BJ (cell line): ENCODE measurements at places on chromosomes 6 and 20. TPM values are rescaled to one million over a fixed set of nuclear protein-coding genes. Genes with fewer than 3 reads are reported as not detected.

DNA sequence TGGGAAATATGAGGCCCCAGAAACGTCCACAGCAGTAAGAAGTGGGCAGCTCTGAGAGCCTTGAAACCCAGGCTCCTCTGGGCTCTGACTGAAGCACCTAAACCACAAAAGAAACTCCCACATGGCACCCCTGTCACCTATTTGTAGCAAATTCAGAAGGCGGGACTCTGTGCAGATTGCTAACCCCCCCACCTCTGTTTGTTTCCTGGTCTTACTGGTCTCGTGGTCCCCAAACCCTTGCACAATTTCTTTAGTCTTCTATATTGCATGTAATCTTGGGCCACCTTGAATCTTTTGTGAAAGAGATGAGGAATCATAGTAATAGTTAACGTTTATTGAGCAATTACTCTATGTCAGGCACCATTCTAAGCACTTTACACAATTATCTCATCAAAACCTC is 154.3 kb downstream of the PREX1 start:
- no peak for DNase-seq

GRCh38 chr20:59376109-59376841 is 75.9 kb downstream of the EDN3 start:
- no peak for DNase-seq

- no peak for DNase-seq
These were observed 59.2 kb downstream of the KCNS1 start for GRCh38 chr20:45041464-45042337.

- DNase-seq, result no peak
These were observed 170.3 kb upstream of the SNX9 start for GRCh38 chr6:157652601-157653363.

GRCh38 chr6:111462770-111463391 is 20.1 kb downstream of the REV3L start:
- DNase-seq, result no peak

DNA sequence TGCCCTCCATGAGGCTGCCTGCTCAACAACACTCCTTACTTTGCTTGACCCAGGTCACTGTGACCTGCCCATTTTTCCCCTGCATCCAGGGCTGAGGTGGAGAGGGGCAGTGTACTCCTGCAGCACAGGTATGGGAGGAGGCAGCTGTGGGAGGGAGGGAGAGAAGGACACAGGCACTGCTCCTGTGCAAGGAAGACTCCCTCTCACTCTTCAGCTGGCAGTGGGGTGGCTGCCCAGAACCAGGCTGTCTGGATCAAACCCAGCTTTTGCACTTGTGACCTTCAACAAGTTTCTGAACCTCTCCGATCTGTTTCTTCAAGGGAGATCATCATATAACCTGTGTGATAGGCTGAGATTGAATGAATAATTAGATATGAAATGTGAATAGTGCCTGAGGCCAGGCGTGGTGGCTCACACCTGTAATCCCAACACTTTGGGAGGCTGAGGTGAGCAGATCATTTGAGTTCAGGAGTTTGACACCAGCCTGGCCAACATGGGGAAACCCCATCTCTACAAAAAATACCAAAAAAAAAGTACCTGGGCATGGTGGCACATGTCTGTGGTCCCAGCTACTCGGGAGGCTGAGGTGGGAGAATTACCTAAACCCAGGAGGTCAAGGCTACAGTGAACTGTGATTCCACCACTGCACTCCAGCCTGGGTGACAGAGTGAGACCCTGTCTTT is 14.1 kb downstream of the TGIF2 start:
- DNase-seq, result no peak

- DNase-seq, result no peak
These were observed 419.2 kb upstream of the MMS22L start for GRCh38 chr6:97702248-97702647.

DNA sequence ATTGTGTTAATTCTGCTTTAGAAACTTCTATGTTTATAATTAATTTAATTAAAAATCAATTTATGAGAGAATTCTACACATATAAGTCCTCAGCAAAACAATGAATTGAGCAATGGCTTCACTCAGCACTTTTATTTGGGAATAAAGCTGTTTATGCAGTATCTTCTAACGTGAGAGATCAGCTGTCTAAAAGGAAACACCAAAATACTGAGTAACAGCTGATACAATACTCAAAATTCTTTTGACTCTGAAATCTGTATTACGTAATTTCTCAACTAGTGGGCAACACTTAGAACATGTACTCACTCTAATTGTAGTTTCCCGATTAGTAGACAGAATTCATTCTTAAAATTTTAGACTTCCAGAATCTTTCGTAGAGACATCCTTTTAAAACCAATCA is 49.8 kb downstream of the MAP3K7 start:
- peak; percentile 12 for DNase-seq

- no peak for DNase-seq
These were observed 280.4 kb downstream of the PTPRK start for GRCh38 chr6:128240024-128240428.

GRCh38 chr6:161949531-161949930 is 675.7 kb upstream of the AGPAT4 start:
- DNase-seq, result no peak

DNA sequence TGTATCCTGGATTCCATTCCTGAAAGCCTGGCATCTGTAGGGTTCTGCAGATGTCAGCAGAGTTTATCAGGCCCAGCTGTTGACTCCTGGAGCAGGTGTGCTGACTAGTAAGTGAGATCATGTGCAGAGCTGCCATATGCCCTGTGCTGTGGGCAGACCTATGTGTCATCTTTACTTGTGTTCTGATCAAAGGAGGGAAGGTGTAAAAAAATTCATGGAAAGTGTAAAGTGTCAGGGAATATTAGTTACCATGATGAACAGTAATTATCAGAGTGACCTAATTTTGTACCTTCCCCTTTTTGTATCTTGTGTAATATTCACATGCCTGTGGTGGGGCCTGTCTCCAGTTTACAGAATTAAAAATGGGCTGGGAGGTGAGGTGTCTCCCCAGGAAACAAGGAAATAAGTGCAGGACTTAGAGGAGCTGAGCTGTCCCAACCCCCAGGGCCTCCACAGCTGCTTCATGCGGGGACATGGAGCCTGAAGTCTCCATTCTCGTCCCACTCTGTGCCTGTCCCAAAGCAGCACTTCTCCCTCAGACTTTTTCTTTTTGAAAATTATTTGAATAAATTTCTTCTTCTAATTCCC is 148.2 kb upstream of the GGTLC1 start:
- DNase-seq, result no peak

DNA sequence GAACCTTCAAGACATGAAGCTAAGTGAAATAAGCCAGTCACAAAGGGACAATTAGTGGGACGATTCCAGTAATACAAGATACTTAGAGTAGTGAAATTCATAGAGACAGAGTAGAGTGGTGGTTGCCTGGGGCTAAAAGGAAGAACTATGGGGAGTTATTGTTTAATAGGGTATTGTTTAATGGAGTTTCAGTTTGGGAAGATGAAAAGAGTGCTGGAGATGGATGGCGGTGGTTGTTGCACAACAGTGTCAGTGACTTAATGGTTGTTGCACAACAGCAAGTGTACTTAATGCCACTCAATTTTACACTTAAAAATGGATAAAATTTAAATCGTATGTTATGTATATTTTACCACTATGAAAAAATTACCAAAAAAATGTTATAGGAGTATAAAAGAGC is 209.7 kb upstream of the TENT5A start:
- DNase-seq, result no peak

DNA sequence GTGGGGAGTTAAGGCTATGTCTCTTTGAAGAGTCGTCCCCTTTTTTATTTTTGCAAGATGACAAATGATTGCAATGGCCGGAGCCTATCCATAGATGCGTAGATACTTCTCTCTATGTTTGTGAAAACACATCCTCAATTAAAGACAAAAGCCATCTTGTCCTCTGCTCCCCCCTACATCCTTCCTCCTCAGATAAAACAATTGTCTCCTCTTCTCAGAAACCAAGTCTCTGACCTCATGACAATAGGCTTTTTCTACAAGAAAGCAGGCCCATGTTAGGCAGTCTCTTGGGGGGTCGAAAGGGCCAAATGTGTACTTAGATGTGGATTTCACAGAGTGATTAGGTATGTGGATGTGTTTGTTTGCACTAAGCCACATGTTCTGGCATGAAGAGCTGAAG is 51.1 kb upstream of the SSTR4 start:
- DNase-seq, result no peak

GRCh38 chr6:158668707-158669103 is 18.9 kb downstream of the SYTL3 start:
- no peak for DNase-seq

- no peak for DNase-seq
These were observed 13.5 kb upstream of the ZNF391 start for GRCh38 chr6:27374824-27375612.

DNA sequence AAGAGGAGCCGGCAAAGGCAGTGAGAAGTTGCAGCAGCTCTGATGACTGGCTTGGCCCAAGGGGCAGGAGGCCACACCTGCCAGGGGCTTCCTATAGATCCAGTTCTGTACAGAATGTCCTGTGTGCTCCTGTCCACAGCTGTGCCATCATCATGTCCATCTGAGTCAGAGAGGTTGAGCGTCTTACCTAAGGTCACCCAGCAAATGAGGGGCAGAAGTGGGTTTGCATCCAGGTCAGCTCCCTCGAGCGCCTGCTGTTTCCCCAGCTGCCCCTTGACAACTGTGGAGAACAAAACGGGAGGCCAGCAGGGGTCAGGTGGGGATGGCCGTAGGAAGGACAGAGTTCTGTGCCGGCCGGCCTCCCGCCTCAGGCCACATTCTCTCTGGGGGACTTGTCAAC is 47.6 kb downstream of the DLGAP4 start:
- DNase-seq, result no peak

GRCh38 chr20:31811796-31812728 is 7.1 kb upstream of the MYLK2 start:
- no peak for DNase-seq

GRCh38 chr6:26235302-26235670 is 129.7 kb upstream of the BTN3A2 start:
- no peak for DNase-seq

DNA sequence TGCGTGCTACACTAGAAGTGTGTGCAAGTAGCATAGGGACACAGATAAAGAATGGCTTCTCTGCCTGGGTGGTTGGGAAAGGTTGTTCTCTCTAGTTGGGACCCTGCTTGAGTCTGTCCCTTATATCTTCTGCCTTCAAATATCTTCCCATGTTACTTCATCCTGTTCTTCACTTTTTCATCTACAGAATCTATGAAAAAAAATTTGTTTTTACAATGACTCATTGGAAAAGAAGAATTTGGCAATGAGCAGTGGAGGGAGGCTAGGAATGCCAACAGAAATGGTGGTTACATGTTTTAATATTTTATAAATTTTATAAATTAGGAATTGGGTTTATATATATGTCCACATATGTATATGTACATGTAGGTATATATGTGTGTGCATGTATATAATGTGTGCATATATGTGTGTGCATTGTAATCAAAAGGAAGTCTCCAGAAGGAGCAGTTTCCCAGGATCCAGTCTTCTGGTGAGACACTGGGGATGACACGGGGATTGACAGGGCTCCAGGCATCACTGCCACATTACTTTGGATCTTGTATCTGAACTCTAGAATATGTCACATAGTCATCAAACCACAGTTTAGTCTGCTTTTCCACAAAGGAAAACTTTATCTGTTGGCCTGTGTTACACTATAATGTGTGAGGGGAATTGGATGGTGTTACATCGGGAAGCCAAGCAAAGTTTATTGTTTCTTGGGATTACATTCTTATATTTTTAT is 75.3 kb upstream of the RIPOR2 start:
- no peak for DNase-seq

UNC93A gene
- not detected in 2 replicates for polyA plus RNA-seq

RAET1L gene
- not detected in 2 replicates for polyA plus RNA-seq

PROKR2 gene
- polyA plus RNA-seq, result not detected in 2 replicates

LHFPL5 gene
- polyA plus RNA-seq, result not detected in 2 replicates

MOCS1 gene
- 9.2 and 13.4 TPM in 2 replicates for polyA plus RNA-seq

PTGIS gene
- 28.8 and 39.0 TPM in 2 replicates for polyA plus RNA-seq

KIF6 gene
- polyA plus RNA-seq, result 0.56 and 0.58 TPM in 2 replicates

GJA1 gene
- polyA plus RNA-seq, result 175 and 306 TPM in 2 replicates

OPN5 gene
- polyA plus RNA-seq, result not detected in 2 replicates
